ENCODE measurements at places on chromosomes 2 and 18. TPM values are rescaled to one million over a fixed set of nuclear protein-coding genes. Genes with fewer than 3 reads are reported as not detected.

The ANKRD30B gene
- 2.2 TPM for total RNA-seq

The MARCHF4 gene
- total RNA-seq, result 18.5 TPM

The EPHA4 gene
- 123 TPM for total RNA-seq

The MEX3C gene
- 102 TPM for total RNA-seq

The RNPEPL1 gene
- 10.6 TPM for total RNA-seq

The RGPD4 gene
- total RNA-seq, result not detected

The REG3G gene
- not detected for total RNA-seq

The PID1 gene
- 36.9 TPM for total RNA-seq

The ADD2 gene
- 552 TPM for total RNA-seq

The SERPINB4 gene
- not detected for total RNA-seq

The BIRC6 gene
- 456 TPM for total RNA-seq

The DIPK1C gene
- 7.8 TPM for total RNA-seq

All from parietal lobe (tissue), 2 donors.